ENCODE measurements at places on chromosomes 7 and 10.
A peak's percentile ranks its signal among the peaks of the same experiment; 100 is the strongest.

DNA sequence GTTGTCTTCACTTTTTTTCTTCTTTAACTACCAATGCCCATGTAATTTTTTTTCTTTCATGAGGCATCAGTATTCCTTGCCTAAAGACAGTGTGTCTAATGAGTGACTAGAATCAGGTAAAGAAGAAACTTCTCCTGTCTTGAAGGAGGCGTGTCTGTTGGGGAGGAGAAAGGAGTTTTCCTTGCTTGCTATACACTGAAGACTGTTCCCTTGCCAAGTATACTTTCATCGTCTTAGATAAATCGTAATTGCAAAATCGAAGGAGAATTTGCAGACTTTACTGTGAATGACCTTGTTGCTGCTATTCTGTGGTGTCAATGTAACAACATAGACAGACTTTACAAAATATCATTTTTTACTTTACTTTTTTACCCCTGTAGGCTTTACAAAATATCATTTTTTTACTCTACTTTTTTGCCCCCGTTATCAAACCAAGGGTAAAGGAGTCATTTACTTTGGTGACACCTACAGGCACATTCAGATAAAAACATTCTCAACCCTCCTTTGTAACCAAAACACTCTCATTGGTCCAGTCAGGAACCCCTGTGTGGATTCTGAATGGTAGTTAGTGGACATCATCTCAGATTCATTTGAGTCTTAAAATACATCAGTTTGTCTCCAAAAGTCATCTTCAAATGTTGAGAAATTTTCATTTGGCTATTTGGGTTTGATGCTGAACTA lies 232.4 kb downstream of the AHR start:
- peak; percentile 9 for DNase-seq

- DNase-seq, result no peak
These were observed 119.1 kb upstream of the FAM3C start for GRCh38 chr7:121515229-121515628.

DNA sequence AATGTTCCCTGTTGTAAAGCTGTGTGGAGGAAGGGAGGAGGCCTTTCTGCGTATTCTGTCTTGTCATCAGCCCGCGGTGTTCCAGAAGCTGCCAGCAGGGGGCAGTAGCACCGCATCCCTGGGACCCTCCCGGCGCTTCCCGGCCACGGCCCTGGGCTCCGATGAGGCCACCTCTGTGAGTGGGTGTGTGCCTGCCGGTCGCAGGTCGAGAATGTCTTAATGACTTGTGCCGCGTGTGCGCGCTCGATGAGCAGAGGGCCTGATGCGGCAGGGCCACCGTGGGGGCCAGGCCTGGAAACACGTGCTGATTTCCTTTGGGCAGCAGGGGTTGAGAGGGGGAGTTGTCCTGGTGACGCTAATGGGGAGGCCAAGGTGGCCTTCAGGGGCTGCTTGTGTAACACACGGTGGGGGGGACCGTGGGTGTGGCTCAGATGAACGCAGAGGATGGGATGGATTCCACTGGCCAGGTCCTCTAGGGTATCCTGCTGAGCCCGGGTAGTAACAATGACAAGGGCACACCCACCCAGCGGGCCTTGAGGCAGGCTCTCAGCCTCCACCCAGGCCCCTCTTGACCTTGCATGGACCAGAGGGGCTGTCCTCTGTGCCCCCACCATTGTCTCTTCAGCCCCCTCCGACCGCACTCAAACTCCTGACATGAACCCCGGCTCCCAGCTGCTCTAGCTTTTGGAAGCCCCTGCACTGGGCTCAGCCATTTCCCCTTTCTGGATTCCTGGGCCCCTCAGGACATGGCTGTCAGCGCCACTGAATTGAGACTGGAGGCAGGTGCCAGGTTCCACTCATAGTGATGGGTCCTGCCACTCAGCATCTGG lies 135.9 kb upstream of the PODXL start:
- DNase-seq, result peak; percentile 13

DNA sequence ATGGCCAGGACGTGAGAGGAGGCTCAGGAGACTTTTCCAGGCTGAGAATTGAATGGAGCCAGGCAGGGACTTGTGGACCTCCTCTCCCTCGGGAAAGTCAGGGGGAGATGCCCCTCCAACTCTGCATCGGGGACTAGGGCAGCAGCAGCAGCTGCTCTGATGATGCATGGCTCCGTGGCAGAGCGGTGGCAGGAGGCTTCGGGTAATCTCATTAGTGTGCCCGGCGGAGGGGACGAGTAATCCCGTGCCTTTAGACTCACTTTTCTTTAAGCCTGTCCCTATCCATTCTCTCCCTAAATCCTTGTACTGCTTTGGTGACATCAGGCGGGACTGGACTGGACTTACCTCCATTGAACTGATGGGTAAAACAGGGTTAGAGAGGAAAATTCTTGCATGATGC lies 75.1 kb downstream of the ZMIZ1 start:
- DNase-seq, result no peak

GRCh38 chr10:84194424-84195043 lies at the start of gene CDHR1:
Gene CDHR1, plus strand, starts transcription at chr10:84194537. Its CDS starts 224 bp downstream, at chr10:84194761.
- peak; percentile 62 for DNase-seq

DNA sequence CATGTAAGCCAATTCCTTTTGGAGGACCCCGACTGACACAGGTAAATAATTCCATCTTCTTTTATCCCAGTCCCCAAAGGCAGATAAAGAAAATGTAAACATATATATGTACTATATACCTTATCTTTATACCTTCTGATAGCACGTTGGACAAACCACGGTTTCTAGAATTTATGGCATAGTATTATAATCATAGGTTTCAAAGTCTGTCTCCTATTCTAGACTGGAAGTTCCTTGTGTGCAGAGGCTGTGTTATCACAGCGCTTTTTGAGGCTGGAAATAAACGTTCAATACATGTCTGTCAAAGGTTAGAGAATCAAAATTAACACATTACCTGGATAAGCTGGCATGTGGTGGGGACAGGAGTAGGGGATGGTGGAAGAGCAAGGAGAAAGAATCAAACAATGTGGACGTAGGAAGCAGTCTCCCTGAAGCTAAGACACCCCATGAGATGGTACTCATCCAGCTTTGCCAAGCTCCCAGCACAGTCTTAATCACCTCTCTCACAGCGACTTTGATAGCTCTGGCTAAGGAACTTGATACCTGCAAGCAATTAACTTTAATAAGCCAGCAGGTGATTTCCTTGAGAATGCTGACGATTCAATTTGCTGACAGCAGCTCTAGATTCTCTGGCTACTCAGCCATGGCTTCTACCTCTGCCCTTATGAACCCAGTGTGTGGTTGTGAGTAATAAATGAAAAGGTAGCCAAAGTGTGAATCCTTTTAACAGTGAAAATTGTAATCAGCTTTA lies 208.4 kb upstream of the LRRTM3 start:
- DNase-seq, result no peak

GRCh38 chr7:31114593-31115343 lies 62.7 kb downstream of the ADCYAP1R1 start:
- no peak for DNase-seq

- DNase-seq, result no peak
These were observed 194.2 kb upstream of the SVIL start for GRCh38 chr10:29828956-29829355.

GRCh38 chr7:47647181-47647917 lies 65.4 kb upstream of the TNS3 start:
- no peak for DNase-seq

DNA sequence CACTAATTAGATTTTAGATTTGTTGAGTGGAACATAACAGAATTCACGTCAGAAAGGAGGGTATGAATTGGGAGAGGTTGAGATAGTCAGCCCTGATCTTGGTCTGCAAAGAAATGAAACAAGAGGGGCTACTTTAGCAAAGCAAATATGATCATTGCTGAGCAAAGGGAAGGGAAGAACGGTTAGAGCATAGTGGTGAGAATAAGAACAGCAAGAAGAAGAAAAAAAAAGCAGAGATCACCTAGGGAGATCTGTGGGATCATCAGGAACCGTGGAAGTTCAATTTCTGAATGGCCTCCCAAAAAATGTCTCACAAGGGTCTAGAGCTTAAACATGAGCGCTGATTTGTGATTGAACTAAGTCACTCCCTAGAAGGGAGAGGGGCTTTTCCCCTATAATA lies 156.1 kb downstream of the DGKI start:
- no peak for DNase-seq

- DNase-seq, result no peak
These were observed 4.6 kb downstream of the CRYGN start for GRCh38 chr7:151435103-151435916.

DNA sequence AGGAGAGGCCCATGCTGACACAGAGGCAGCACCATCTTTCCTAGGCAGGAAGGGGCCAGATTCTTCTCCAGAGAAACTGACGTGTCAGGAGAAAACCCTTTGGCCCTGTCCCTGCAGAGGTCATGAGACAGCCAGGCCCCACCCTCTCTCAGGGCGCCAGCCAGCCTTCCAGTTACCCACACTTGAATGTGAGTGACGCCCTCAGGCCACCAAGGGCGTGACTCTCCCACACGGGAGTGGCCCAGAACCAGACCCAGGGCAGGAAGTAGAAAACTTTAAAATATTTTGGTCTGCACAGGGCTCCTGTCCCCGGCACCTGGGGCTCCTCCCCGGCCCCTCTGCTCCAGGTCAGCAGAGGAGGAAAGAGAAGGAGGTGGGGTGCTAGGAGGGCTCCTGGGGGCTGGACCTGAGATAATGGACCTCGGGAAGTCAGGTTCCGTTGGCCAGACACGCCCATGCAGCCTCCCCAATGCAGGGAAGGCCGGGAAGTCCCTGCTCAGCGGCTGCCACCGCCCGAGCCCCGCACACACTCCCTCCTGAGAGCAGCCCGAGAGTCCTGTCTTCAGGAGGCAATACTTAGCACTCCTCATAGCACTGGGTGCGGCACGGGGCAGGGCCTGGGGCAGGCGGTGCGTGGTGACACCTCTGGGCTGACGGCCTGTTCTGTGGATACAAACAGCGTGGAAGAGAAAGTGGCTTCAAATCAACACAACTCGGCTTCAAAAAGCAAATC lies 67.0 kb upstream of the CFAP46 start:
- DNase-seq, result peak; percentile 29

DNA sequence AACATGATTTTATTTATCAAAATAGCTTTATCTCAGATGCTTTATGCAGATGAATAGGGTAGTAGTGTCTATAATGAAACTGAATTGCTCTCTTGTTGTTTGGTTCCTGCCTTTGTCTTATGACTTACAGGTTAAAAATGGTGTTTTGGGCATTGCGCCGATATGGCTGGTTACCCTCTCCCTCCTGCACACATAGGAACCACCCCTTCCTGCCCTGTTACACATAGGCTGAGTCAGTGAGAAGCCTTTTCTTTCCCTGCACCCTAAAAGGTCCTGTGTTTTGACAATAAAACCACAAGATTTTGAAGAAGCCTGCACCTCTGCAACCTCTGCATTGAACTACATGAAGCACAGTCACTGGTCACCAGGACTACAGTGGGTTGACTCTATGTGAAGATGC lies 655.8 kb upstream of the ANKRD30A start:
- DNase-seq, result no peak

GRCh38 chr7:107432261-107432660 lies 37.6 kb upstream of the GPR22 start:
- no peak for DNase-seq

GRCh38 chr7:2398506-2398905 lies 4.9 kb upstream of the CHST12 start:
- DNase-seq, result no peak

- no peak for DNase-seq
These were observed 9.0 kb downstream of the SFXN3 start for GRCh38 chr10:101040061-101040460.

GRCh38 chr7:128030263-128030653 lies 979 bp downstream of the LRRC4 start:
- no peak for DNase-seq

- no peak for DNase-seq
These were observed 1.2 kb downstream of the SCIN start for GRCh38 chr7:12571691-12572090.

DNA sequence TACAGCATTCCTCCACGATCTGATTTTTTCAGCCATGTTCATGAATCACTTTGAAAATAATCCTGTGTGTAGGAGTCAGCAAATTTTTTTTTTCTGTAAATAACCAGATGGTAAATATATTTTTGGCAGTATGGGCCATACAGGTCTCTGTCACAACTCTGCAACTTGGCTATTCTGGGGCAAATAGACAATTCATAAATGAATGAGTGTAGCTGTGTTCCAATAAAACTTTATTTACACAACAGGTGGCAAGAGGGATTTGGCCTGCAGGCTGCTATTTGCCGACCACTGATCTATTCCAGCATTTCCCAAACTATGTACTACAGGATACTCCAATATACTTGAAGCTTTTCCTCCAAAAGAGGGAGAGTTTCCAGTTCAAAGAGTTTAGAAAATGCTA lies 78.7 kb upstream of the SVIL start:
- DNase-seq, result no peak

DNA sequence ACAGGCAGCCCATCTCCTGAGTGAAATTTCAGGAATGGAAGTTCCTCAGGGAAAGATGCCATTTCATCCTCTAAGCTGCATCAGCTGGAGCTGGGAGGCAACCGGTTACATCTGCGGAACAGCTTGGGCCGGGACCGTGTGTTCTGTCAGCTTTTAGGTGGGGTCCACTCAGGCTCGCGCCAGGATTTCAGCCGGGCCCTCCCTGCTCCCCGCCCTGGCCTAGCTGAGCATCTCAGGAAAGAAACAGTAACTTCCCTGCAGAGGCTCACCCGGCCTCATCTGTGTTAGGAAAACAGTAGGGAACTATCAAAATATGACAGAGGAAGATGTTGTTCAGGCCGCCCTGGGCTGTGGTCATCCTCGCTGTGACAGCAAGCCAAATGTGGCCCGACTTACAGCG lies 110.4 kb downstream of the TRIL start:
- no peak for DNase-seq

GRCh38 chr10:25966844-25967243 lies 32.8 kb downstream of the MYO3A start:
- no peak for DNase-seq

GRCh38 chr10:73577788-73578187 lies 13.4 kb downstream of the USP54 start:
- DNase-seq, result no peak

- no peak for DNase-seq
These were observed 141.2 kb downstream of the LHPP start for GRCh38 chr10:124602646-124603365.

- DNase-seq, result no peak
These were observed 40.2 kb downstream of the ANKRD61 start for GRCh38 chr7:6071406-6071805.

DNA sequence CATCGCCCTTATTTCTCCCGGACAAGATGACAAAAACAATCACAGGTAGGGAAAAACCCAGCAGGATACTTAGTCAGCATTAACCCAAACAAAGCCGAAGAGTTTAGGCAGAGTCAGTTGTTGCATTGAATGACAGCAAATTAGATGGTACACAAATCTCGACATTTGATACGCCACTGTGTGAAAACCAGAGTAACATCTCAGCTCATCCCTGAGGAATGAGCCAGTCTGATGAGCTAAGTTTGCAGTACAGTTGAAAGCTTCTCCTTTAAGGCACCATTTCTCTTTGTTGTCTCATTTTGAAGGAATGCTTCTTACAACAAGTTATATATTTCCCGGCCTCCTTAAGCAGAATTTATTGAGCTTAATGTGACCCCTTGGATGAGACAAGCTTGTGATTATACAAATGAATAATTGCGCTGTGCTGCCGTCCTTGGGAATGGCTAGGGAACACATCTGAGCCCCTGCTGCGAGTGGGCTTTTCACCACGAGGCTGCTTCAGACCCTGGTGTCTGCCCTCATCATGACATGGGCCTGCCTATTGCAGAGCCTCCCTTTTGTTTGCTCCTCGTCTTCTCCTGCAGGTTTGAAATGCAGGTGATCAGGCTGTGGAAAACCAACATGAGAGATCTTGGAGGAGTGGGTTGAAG lies 137.3 kb downstream of the CELF2 start:
- no peak for DNase-seq

Measured in CD4-positive, alpha-beta T cell treated with Interleukin-12 subunit alpha and Interleukin-12 subunit beta, for 1 hour (primary cell).